Mesenchymal stem cell (in vitro differentiated cells and primary cell): ENCODE measurements at places on chromosomes 1 and 21.

- DNase-seq, result no peak
These were observed 39.2 kb upstream of the CR1L start for GRCh38 chr1:207605444-207606361.

DNA sequence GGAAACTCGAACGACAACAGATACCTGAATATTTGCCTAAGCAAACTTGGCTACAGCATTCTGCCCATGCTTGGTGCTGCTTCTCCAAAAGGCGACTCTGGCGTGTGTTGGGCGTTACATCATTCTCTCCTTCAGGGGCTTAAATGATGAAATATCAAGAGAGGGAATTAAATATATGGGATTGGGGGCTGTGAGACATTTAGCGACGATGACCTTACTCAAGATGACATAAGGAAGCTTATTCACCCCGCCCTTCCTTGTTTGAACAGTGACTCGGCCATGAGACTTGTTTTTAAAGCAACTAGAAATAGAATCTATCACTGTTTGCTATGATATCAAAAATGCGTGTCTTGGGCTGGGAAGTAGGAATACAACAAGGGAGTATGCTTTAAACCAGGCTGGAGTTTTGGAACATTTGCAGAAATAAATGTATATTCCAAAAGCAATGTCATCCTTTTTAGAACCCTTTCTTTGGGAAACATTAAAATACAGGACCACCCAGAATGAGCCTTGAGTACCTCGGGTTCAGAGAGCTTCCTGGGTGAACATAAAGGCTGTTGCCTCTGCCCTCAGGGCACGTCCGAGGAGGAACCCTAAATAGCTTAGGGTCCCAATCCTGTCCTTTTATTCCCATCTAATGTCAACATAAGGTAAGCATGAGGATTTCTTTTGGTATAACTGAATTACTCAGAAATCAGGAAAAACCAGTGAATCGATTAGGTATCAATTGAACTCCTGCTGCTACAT is 123.3 kb upstream of the SLC45A1 start:
- no peak for DNase-seq

DNA sequence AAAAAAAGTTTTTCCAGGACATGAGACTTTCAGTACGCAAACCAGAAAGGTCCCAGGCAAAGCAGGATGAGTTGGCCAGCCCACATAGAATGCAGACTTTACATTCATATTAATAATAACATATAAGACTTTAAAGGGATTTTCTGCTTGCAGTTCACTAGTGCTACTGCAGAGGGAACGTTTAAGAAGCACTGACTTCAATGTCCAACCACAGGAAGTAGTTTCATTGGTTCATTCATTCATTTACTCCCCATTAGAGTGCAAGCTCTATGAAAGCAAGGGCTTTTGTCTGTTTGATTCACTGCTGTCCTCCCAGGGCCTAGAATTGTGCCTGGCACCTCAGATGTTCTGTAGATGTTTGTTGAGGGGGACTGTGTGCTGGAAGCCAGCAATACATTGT is 11.8 kb upstream of the SERINC2 start:
- DNase-seq, result no peak

DNA sequence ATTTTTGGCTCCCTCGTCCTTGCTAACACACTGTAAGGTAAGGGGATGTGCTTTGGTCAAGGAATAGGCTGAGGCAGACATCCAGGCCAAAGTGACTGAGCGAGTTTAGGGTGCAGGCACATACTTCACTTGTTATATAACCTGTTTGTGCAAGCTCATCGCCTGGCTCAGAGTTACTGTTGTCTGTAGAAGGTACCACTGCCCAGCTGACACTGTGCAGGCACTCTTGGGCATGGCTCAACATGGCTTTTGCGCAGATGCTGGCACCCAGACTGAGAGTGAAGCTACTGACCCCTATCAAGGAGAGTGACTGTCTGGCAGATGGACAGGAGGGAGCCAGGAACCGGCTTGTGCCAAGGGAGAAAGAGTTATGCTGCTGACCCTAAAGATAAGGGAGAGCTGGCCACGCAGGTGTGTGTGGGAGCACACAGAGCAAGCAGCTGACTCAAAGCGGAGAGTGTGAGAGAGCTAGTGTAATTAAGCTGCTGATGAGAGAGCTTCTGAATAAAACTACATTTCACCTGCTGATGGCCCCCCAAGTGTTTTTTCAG is 307.3 kb upstream of the USP24 start:
- no peak for DNase-seq

DNA sequence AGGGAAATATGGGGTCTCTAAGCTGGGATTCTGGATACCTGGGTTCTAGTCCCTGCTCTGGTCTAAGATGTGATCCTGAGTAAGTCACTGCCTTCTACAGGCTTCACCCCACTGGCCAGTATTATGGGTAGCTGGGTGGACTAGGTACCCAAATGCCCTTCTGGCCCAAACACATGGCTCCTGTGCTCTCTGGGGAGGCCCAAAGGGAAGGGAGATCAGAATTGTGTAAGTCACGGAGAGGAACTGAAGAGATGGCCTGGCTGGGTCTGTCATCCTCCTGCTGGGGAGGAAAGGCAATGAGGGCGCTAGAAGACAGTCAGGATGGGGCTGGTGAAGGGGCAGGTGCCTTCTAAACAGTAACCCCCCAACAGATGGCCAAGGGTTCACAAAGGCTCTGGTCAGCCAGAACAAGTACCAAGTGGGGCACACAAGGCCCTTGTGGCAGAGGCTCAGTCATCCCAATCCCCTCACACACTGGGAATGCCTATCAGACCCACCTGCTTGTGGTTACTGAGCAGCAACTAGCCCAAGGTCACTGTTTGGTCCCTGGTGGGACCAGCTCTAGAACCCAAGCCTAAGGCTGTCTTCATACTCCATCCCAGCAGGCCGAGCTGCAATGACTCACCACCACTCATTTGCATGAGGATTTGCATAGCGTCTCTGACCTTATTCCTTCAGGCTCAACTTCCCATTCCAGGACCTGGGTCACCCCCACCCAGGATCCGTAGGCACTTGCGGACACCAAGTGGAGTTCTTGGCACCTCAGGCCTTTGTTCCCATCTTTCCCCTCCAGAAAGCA is 9.2 kb downstream of the MEF2D start:
- DNase-seq, result no peak

GRCh38 chr1:94351481-94351880 is 66.7 kb upstream of the ABCD3 start:
- DNase-seq, result no peak

DNA sequence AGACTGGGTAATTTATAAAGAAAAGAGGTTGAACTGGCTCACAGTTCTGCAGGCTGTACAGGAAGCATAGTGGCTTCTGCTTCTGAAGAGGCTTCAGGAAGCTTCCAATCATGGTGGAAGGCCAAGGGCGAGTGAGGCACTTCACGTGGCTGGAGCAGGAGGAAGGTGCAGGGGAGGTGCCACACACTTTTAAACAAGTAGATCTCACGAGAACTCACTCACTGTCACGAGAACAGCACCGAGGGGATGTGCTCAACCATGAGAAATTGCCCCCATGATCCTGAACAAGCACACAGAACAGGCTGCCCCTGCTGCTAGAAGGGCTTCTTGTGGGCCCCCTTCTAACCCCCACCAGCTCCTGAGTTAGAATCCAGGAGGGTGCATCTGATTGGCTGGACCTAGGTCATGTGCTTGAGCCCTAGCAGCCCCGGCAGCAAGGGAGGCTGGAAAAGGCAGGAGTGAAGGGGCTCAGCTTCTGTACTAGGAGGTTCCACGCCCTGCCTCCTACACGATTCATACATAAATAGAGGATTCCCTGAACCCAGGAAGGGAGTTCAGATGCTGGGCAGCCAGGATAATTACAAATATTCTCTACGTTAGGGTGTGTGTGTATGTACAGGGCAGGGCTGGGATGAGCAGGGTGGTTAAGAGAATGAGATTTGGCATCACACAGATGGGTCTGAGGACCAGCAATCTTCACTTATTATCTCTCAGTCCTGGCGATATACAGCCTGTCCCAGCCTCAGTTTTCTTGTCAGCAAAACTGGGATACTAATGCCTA is 72.8 kb upstream of the ATP5PO start:
- no peak for DNase-seq

- no peak for DNase-seq
These were observed 40.1 kb upstream of the COL6A2 start for GRCh38 chr21:46057710-46058241.

DNA sequence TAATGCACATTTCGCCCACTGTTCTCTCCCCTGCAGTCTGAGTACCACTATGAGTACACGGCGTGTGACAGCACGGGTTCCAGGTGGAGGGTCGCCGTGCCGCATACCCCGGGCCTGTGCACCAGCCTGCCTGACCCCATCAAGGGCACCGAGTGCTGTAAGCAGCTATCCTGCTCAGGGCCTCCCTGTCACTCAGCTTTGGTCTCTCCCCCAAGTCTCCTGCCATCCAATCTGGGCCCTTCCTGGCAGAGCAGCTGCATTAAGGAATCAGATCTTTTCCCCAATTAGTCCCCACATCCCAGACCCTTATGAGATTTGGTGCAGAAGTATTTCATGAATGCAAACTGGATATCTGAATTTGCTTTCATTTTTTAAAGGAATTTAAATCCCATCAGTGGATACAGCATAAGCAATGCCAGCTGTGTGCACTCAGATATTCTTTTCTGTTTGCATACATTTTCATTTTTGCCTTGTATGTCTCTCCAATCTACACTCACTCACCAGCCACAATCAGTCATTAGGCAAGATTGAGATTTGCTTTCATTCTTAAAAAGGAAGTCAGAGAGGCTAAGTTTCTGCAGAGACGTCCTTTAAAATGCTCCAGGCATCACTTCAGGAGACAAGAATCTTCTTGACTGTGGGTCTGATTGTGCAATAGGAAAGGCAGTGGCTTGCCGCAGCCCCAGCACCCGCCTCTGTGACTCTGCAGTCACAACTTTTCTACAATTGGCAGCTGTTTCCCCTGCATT is 48.1 kb downstream of the ELAPOR1 start:
- peak; percentile 93 for DNase-seq
